Right cardiac atrium (tissue), 5 donors: ENCODE measurements at places on chromosomes 5 and 9.

DNA sequence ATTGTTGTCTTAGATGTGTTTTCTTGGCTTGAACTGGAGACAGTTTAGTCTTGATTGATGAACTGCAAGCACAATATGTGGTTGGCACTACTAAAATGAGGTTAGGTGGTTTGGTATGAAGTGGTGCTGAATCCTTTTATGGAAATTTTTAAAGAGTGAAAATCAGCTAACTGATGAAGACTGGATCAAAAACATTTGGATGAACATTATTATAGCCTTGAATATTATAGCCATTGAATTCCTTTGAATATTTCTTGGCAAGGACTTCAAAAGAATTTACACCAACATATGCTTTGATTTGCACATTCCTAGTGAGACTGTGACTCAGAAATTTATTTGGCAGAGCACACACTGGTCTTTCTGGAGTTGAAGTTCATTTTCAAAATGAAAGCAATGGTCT, 318.3 kb downstream of the CHSY3 start:
- no peak for DNase-seq

DNA sequence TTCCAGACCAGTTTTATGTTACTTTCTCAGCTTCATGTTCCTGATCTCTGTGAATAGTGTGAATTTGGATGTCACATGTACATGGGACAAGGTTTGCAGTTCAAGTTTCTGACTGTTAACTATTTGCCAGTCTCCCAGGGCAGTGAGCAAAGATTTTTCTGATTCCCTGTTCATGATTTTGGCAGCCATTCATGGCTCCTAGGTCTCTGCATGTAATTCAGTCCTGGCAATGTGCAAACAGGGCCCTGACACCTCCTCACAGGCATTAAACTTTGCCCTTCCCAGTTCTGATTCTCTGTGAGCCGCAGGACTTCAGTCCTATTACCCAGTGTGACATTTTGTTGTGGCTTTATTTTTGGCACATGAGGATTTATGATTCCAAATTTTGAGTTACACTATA, 349.7 kb downstream of the ARRDC3 start:
- DNase-seq = no peak

GRCh38 chr9:2158766-2159430, 143.8 kb downstream of the SMARCA2 start:
- DNase-seq = no peak

DNA sequence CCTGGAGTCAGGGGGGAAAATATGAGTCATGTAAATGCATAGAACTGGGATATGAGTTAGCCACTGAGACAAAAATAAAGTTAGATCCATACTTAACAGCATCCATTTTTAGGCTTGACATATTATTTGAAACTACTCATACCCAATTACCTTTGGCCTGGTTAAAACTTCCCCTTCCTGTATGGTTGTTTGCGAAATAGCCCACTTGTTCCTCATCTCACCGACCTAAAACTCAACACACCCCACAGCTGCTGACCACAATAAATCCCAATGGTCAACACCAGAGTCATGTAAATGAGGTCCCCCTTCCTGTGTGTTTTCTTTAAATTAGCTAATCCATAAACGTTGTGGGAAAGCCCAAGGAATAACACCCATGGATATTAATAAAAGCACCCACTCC, 55.2 kb upstream of the TMEM215 start:
- DNase-seq = no peak

DNA sequence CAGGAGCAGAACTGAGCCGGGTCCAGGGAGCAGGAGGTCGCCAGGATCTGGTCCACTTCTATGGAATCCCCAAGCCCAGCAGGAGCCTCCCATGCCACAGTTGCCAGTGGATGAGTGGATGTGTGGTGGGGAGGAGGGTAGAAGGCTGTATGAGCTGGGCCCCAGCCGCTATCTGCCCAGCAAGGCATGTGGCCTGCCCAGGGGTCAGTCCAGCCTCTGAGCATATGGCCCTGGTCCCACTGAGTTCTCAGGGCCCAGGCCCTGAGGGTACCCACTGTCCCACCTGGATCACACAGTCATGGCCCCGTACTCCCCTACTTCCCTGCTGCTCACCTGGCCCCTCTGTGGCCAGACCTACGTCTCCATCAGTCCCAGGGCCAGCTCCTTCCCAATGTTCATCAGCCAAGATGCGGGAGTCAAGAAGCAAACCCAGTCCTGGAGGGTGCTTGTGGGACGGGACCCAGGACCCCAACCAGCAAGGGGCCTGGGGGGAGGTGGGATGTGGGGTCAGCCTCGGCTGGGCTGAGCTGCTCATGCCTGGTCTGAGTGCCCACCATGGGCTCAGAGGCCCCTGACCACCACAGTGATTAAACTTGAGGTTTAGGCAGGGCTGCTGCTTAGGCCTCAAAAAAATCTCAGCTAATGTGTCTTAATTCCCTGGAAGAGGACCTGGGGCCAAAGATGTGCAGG, 152.7 kb downstream of the COL23A1 start:
- DNase-seq = no peak

DNA sequence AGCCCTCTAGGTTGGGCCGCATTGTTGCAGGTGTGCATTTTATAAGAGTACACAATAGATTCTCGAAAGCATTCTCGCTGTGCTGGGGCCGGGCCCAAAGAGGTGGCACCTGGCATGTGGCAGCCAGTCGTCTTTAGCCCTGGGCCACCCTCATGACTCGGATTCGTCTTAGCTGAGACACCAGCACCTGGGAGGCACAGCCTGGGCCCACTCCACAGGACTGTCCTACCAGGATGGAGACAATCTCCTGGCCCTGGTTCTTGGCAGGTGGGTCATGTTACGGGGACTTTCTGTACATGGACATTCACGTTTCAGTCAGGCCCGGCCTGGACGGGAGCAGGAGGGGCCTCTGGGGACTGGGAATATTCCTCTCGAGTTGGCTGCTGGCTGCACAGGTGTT, 212.5 kb downstream of the FANCC start:
- no peak for DNase-seq

DNA sequence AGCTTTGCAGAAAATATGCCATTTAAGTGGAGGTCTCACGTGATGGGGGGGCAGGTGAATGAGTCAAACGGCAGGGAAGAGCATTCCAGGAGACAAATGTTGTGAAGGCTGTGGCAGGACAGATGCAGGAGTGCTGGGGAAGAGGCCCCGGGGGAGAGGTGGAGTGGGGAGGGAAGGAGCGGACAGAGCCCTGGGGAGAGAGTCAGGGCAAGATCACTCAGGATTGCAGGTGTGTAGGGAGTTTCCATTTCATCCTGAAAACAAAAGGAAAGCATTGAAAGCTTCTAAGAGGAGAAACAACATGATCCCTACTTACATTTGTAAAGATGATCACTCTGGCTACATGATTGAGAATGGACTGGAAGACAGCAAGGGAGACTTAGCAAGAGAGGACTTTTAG, 323.3 kb downstream of the ASTN2 start:
- DNase-seq = no peak

DNA sequence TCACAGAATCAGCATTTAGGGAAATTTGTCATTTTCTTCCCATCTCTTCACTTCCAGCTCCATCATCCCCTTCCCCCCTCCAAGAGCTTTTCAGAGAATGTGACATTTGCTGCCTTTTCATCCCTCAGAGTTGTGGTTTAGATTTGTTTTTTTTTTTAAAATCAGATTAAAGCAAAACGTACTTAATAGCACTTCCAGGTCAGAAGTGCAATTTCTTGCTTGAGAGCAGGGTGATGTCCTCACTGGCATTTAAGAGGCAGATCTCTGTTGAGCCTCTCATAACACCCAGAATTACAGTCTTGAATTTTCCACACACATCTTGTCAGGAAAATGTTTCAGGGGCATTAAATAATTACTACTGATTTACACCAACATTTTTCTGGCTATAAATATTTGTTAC, 236.8 kb upstream of the VLDLR start:
- no peak for DNase-seq

DNA sequence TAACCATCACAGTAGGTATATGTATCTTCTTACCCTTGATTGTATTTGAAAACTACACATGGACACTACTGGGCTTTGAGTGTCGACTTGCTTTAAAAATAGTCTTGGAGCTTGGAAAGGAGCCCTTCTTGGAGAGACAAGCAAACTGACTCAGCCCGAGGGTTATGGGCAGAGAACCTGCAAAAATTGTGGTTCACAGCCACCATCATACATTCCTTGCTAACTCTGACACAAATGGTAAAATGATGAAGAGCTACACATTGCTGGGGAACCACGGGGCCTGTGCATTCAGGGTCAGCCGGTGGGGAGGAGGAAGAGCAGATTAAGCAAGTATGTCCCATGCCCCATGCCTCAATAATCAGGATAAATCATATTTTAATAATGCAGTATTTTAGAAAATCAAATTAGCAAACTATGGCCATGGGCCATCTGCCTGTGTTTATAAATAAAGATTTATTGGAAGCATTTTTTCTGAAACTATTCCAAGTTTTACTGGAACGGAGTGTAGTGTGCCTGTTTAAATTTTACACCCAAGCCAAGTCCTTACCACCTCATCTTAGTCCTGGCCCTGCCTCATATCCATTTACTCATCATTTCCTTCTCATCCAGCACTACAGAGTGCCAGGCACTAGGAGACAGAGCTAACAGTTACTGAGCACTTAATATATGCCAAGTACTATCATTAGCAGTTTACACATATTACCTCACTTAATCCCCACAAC, 195.7 kb downstream of the PALM2AKAP2 start:
- no peak for DNase-seq

DNA sequence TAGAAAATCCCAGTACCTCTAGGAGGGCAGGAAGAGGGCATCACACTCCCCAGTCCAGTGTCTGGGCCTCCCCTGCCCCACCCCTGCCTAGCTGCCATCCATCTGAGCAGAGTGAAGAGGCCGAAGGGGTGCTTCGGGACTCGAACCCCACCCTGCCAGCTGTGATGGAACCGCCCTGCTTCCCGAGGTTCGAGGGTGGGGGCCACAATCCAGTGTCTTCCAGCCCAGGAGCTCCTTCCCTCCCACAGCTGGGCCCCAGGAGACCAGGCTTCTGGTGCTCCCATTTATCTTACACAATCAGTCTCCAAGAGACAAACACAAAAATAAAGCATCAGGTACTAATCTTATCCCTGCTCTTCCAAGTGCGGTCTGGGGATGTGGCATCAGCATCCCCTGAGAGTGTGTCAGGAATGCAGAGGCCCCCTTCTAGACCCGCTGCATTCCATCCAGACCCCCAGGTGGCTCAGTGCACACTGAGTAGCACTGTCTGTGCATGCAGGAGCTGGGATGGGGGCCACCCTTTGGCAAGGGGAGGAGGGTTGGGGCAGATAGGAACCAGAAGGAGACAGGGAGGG, 122.8 kb upstream of the TBC1D2 start:
- DNase-seq = no peak

GRCh38 chr9:34651321-34651720, 664 bp upstream of the IL11RA start:
- peak; percentile 61 for DNase-seq

GRCh38 chr9:71677209-71677608, 91.1 kb downstream of the CEMIP2 start:
- no peak for DNase-seq

GRCh38 chr5:63535840-63536602, 426.2 kb downstream of the HTR1A start:
- DNase-seq = no peak

- DNase-seq = no peak
Measured at GRCh38 chr5:152869971-152870370, 464.9 kb upstream of the NMUR2 start.

DNA sequence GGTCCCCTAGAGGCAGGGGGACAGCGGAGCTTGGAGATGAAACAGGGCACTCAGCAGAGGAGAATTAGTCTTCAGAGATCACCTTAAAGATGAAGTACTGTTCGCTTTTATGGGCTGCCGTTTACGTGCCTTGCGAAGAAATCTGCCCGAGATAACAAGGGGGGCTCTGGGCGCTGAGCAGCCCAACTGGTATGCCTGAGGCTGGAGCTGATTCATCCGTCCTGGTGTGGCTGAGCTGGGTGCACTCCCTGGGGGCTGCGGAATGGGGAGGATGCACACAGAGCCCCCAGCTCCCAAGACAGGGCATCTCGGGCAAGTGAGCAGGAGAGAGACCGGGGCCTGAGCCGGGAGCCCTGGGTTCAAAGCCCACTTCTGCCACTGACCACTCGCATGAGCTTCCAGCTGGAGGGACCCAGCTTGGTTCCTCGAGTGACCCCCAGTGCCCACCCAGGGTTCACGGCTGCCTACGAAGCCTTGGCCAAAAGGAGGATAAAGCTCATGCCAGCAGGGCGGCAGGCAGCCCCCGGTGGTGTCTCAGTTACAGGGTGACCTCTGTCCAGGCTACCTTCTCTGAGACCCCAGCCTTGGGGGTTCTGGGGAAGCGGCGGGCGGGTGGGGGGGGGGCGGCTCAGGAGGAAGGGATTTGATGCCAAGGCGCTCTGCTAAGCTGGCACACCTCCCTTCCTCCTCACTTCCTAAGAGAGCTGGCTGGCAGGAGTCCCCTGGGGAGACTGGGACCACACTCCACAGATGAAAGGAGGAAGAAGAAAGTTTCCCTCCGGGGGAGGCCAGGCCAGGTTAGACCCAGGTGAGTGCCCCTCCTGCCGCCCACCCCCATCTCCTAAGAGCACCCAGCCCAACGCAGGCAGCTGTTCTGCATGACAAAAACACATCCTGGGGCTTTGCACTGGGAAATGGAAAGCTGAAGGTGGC, 5.7 kb downstream of the FIBCD1 start:
- peak; percentile 57 for DNase-seq

- DNase-seq = no peak
Measured at GRCh38 chr9:77752554-77752953, 104.4 kb upstream of the GNA14 start.

GRCh38 chr9:107386396-107386795, 103.2 kb downstream of the KLF4 start:
- DNase-seq = no peak

DNA sequence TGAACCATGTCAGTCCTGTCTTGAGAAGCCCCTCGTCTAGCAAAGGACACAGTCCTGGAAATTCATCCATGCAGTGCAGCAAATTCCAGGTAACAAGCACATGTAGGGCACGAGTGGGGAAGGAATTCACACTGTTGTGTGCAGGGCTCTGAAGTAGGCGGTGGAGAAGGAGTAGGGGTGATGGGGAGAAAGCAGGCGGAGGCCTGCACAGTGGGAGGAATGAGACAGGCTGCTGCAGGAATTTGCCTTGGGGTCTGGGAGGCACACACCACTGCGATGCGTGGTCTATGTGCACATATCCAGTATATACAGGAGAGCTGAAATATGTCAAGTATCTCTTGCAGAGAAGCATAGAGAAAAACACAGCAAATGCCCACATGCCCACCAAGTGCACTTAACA, 249.2 kb upstream of the IRX2 start:
- DNase-seq = no peak

DNA sequence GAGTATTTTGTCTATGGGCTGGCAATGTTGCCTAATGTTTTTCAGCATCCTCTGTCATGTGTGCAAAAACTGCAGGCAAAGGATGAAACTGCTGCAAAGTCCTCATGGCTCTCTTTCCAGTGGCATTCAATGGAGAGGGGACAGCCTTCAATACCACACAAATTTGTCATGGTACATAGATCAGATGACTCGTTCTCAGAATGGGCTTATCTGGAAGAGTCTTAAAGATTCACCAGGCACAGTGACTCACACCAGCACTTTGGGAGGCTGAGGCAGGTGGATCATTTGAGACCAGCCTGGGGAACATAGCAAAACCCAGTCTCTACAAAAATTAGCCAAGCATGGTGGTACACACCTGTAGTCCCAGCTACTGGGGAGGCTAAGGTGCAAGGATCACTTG, 5.3 kb downstream of the CDKN2AIPNL start:
- DNase-seq = no peak
